ENCODE measurements at places on chromosomes 4 and X.
A peak's percentile ranks its signal among the peaks of the same experiment; 100 is the strongest.

DNA sequence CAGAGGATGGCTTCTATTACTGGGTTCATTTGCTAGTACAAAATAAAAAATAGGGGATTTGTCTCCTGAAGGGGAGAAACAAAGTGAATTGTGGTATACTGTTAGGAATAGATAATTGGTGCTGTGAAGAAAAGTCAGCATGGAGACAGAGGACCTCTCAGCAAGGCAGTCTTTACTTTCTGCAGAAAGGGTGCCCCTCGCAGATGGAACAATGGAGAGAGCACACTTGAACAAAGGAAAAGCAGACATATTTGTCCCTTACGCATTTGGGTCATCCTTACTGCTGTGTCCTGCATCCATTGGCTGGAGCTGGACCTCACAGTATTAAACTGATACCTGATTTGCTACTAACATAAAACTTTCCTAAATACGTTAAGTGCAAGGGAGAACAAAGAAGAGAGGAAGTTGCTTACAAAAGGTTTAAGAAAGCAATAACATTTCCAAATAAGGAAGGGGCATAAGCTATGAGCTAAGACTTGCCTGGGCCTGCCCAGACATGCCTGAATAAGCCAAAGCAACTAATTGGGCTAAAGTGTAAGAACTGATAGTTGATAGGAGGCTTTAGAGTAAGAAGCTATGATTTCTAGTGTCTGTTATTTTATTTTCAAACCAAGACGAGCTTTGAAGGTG lies 83.8 kb downstream of the CCKAR start:
- peak; percentile 3 for DNase-seq

DNA sequence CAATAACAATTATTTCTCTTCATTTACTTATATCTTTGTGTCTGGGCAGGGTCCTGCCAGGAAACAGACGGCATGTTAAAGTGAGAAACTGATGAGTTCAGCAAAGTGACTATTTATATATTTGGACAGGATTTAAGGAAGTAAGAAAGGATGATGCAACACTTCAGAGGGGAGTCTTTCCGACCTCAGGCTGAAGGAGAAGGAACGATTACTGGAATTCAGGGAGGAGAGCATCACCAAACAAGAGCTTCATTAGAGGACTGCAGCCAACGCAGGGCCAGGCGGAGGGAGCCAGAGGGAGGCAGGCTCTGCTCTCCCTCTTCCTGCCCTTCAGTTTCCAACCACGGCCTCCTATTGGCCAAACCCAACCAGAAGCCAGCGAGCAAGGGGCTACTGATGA lies 1.5 kb upstream of the TLR7 start:
- no peak for DNase-seq

DNA sequence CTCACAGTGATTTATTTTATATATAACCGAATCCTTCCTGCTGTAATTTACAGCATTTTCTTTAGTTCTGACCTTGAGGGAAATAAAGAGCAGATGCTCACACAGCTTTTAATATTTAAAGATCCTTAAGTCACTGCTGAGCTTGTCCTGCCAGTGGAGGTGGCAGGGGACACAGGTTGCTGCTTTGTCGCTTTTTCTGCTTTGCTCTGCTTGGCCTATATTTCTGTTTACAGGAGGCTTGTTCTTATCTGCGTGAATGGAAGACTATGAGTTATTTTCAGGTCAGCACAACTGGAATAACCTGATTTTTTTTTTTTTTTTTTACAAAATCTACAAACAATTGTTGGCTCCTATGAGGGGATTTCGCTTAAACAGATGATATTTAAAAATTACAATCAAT lies 2.3 kb downstream of the TXK start:
- DNase-seq: no peak

GRCh38 chr4:39713691-39714090 lies 15.8 kb downstream of the UBE2K start:
- no peak for DNase-seq

DNA sequence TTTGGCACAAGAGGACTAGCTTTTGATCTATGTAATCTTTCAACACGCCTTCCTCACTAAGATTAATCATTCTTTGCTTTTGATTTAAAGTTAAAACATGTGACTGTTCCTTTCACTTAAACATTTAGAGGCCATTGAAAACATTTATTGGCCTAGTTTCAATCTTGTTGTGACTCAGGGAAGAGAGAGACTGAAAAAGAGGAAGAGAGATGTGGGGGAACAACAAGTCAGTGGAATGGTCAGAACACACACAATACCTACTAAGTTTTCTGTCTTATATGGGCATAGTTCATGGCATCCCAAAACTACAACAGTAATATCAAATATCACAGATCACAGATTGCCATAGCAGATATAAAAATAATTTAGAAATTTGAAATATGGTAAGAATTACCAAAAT lies 812.9 kb upstream of the AGA start:
- no peak for DNase-seq

- no peak for DNase-seq
These were observed 646.4 kb downstream of the IL1RAPL1 start for GRCh38 chrX:29233592-29234183.

GRCh38 chr4:53693909-53694308 lies 102.6 kb upstream of the LNX1 start:
- no peak for DNase-seq

DNA sequence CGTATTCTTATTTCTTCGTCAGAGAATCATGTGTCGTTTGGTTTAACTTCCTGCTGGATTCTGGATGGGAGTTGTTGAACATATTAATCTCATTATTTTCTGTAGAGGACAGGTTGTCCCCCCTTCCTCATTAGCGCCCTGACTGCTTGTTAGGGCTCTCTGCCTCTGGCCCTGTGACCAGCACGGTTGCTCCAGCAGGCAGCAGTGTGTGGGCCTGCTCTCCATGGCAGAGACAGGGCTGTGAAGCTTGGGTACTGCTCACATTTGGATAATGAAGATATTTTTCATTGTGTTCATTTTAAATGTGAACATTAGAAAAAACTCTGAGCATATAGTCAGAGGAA lies 102.7 kb downstream of the KLHL8 start:
- no peak for DNase-seq

- no peak for DNase-seq
These were observed 70.2 kb downstream of the TBL1X start for GRCh38 chrX:9535101-9535500.

DNA sequence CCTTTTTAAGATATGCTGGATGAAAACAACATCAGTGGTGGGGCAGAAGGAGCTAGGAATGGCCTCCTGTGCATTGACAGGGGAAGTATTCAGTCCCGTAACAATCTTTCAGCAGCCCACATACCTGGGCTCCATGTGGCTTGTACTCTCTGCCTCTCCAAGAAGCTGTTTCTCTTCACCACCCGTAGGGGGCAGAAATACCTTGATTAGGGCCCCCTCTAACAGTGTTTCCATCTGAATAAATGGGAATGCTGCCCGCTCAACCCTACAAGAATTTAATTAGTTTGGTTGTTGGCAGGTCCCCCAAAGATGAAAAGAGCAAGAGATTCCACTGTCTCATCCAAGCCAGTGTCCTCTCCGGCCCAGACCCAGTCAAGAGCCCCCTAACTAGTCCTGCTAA lies 155.2 kb downstream of the SMIM20 start:
- DNase-seq: no peak

- DNase-seq: no peak
These were observed 651 bp downstream of the TSPAN6 start for GRCh38 chrX:100635989-100636320.

GRCh38 chr4:125497861-125498260 lies 183.1 kb downstream of the FAT4 start:
- DNase-seq: no peak

- no peak for DNase-seq
These were observed 87.2 kb downstream of the GPR174 start for GRCh38 chrX:79231662-79232061.

GRCh38 chrX:79366873-79367749 lies at the start of gene ITM2A:
Gene ITM2A, minus strand, starts transcription at chrX:79367334. Its CDS starts 119 bp downstream, at chrX:79367215.
- peak; percentile 31 for DNase-seq

DNA sequence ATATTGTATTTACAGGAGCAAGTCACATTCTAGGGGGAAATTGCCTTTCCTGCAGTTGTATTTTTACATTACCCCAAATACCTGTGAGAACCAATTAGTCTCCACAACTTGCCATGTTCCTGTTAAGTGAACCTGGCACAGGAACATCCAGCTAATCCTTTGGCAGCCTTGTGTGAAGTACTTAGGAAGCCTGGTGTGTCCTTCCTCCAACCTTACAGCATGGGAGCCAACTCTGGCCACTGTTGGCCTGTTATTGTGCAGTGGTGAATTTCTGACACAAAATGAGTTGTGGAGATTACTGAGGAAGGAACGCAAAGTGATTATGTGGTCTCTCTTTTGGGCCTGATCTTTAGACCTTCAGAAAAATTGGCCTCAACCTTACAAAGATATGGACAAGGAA lies 238.0 kb upstream of the PITX2 start:
- no peak for DNase-seq

- no peak for DNase-seq
These were observed 43.9 kb downstream of the DCTD start for GRCh38 chr4:182873289-182873688.

DNA sequence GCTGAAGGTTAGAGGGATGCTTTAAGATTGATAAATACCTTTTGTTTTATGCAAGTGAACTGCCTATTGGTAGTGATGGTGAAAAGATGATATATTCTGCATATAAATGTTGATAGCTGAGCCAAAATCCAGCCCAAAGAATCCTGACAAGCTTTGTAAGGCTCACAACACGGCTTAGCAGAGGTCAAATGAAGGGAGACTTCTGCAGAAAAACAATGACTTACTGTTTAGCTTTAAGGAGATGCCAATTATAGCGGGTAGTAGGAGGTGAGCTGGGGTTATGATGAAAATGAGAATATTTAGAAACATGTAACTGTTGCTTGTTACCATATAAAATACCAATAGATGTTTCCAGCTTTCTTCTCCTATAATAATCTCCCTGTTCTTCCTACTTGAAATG lies 97.1 kb downstream of the AFF1 start:
- no peak for DNase-seq

DNA sequence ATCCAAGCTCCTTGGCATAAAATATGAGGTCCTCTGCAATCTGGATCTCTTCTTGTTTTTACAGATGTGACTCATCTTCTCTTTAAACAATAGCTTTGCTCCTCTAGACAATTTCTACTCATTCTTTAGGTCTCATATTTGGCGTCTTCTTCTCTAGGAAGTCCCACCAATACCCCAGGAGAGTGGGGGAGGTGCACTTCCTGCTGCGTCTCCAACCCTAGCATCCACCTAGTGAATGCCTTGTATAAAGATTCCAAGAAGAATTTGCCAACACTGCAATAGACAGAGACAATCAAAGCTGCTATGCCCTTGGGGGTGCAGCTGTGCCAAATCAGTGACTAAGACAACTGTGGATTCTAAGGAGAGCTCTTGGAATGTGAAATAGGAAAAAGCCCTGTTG lies 45.7 kb upstream of the SLC10A7 start:
- DNase-seq: no peak

- no peak for DNase-seq
These were observed 3.1 kb downstream of the TET2 start for GRCh38 chr4:105149771-105150170.

GRCh38 chrX:105648732-105649131 lies 173.6 kb upstream of the NRK start:
- no peak for DNase-seq

- DNase-seq: no peak
These were observed 655.6 kb upstream of the PCDH10 start for GRCh38 chr4:132493476-132493875.

GRCh38 chr4:143109376-143109775 lies 75.3 kb upstream of the USP38 start:
- no peak for DNase-seq

DNA sequence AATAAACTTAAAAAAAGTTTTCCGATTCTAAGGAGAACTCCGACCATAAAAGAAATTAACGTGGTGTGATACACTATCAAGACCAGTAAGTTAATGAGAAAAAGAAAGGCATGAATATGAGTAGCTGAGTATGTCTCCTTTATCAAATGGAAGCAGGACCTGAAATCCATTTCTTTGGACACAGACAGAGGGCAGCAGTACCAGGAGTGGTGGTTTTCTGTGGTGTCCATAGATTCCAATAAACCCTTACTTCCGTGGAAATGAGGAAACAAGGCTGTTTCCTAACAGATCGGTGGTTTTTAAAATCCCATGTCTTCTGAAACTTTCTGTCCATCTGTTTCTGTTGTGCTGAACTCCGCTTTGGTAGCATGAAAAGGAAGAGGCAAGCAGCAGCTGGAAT lies 128.5 kb upstream of the TSPAN5 start:
- DNase-seq: no peak

DNA sequence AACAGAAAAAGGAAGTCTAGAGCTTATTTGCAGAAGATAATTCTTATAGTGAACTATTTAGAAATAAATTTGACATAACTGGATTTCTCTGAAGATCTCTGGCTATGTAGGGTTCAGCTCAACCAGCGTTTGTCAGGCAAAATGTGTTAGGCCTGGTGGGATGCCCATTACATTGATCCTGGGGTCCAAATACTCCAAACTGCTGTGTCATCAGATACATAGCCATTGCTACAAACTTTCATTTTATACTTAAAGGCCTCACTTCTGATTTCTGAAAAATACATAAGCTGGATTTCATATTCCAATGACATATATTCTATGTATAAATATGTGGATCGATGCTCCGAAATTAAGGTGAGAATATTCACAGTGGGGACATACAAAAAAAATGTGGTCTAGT lies 1958.9 kb upstream of the TENM3 start:
- no peak for DNase-seq

DNA sequence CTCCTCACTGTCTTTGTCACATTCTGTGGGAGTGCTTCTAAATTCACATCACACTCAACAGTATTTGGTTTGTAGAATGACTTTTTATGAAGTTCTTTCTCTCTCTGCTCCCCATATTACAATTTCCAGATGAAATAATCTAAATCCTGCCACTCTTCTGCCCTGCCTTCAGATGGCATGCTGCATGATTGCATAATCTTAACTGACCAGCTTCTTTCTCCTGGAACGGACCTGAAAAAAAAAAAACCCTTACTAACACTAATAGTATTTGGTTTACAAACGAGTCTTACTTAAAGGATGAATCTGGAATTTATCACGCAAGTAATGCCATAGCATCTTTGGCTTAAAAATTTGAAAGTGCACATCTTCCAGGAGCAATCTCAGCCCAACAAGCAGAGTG lies 272.3 kb downstream of the NAF1 start:
- no peak for DNase-seq

DNA sequence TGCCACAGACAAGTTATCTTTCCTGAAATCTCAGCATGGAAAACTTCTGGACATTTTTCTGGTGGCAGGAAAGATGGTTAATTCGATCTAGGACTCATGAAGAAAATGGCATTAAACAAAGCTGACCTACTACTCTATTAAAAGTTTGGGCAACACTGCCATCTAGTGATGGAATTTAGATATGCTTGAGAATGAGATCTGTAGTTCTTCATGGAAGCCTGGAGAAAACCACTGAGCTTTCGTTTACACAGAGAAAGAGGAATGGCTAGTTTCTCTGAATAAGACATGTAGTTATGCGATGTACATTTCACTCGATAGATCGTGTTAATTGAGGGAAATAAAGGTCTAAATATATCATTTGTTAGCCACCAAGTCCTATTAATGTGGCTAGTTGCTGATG lies 51.7 kb upstream of the CHRDL1 start:
- no peak for DNase-seq

GRCh38 chr4:155512817-155513216 lies 136.1 kb upstream of the MAP9 start:
- DNase-seq: no peak

- no peak for DNase-seq
These were observed 244.6 kb upstream of the BOD1L1 start for GRCh38 chr4:13872155-13872554.
